Cardiac atrium fibroblast (primary cell): ENCODE measurements at places on chromosomes 11 and 22. TPM values are rescaled to one million over a fixed set of nuclear protein-coding genes. Genes with fewer than 3 reads are reported as not detected.

Gene GAL3ST1
- total RNA-seq: not detected in 2 replicates

Gene RAB36
- total RNA-seq: 1.8 and 2.3 TPM in 2 replicates

Gene PAAF1
- total RNA-seq: 8.3 and 11.7 TPM in 2 replicates

Gene CHST1
- total RNA-seq: 12.3 and 24.9 TPM in 2 replicates

Gene CASP5
- total RNA-seq: not detected in 2 replicates

Gene TSSK2
- not detected in 2 replicates for total RNA-seq

Gene GP1BB
- total RNA-seq: 10.9 TPM in 1 of 2 replicates, not detected in the other

Gene PGA3
- not detected in 2 replicates for total RNA-seq

Gene SYT12
- under 0.01 and 0.97 TPM in 2 replicates for total RNA-seq
